ENCODE measurements at places on chromosomes 3 and 15. TPM values are rescaled to one million over a fixed set of nuclear protein-coding genes. Genes with fewer than 3 reads are reported as not detected.

IGSF11 gene
- total RNA-seq = 4.3 TPM

SH3GL3 gene
- 0.85 TPM for total RNA-seq

LXN gene
- total RNA-seq = 53.5 TPM

SCAPER gene
- total RNA-seq = 4.0 TPM

ZNF501 gene
- total RNA-seq = not detected

GRIP2 gene
- total RNA-seq = 2.0 TPM

SENP8 gene
- 1.8 TPM for total RNA-seq

PROK2 gene
- not detected for total RNA-seq

CPA3 gene
- total RNA-seq = not detected

MOBP gene
- 0.16 TPM for total RNA-seq

EOMES gene
- 0.71 TPM for total RNA-seq

SLC35G2 gene
- 28.0 TPM for total RNA-seq

UACA gene
- 34.9 TPM for total RNA-seq

CFAP20DC gene
- 2.5 TPM for total RNA-seq

SYNM gene
- 37.2 TPM for total RNA-seq
